ENCODE measurements at places on chromosomes 2 and 18.

DNA sequence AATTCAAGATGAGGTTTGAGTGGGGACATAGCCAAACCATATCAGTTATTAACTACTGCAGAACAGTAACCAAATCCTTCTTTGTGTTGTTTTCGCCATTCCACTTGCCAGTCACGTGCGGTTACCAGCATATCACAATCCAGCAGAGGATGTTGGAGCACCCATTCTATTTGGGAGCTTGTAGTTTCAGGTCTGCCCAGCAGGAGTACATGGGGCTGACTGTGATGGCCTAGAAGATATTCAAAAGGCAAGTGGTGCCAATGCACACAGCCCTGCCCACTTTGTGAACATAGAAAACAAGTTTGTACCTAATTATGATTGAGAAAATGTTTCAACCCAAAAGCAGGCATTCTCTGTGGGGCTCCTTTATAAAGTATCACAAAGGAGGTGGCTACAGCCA, 57.0 kb downstream of the ZNF519 start:
- peak; percentile 28 for DNase-seq

GRCh38 chr18:3219241-3219630, 532 bp downstream of the MYOM1 start:
- no peak for DNase-seq

DNA sequence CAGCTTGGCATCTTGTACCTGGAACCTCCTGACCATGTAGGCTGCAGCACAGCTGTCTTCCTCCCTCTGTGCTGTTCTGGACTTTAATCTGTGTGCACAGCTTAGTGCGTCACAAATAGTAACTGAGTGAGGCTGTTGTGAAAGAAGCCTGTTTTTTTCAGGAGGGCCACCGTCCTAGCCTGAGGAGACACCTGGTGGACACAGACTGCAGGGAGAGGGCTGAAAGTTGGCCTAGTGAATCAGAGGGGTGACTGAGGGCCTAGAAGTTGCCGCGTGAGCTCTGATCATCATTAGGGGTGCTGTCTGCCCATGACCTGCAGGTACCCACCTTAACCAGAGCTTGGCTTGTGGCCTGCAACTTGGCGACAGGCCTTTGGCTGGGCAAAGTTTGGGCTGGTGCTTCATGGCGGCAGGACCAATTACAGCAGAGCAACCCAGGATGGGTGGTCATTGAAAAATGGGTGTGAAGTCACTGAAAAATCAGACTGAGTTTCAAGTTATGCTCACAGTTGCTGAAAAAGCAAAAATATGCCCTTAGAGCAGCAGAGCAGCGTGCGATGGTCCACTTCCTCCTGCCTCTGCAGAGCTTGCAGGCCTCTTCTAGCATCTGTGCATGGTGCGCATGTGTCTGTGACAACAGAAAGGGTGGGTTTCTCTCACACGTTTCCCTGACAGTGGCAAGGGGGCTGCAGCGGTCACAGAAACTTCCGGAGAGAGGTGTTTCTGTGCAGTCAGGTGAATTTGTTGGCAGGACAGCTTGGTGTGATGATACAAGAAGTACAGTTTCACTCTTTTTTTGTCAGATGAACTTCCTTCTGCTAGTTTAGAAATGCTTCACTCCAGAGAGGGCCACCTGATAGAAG, 9.6 kb downstream of the GDF7 start:
- no peak for DNase-seq

DNA sequence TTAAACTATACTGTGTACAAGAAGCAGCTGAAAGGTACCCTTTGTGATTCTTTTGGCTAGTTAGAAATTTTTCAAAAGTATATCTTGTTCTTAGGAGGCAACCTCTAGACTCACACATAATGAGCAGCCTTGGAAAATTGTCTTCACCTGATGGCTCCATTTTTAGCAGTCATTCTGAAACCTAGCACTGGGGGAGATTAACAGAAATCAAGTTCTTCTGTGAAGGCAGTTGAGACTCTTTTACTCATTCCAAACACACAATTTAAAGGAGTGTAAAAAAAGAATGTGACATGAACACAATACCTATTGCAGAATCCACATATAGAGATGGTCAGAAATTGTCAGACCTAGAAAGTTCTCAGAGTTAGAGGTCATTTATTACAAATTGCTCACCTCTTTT, 197.7 kb downstream of the UBE2E3 start:
- DNase-seq, result no peak

GRCh38 chr2:191012845-191013681, 908 bp downstream of the STAT1 start:
- DNase-seq, result peak; percentile 11

DNA sequence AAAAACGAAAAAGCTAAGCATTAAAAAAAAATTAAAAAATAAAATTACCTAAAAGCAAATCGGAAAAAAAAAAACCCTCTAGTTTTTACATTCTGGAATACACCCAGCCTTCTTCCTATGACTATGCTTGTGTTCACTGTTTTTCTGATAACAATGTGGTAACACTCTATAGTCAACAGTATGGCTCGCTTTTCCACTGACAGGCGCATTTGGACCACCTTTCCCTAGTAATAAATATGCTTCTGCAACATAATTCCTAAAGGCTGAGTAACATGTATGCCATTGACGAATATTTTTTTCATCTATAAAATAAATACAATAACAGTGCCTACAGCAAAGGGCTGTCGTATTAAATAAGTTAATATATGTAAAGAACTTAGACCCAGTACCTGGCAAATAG, 27.9 kb downstream of the NOL10 start:
- no peak for DNase-seq

GRCh38 chr2:5497874-5498273, 194.3 kb upstream of the SOX11 start:
- DNase-seq, result no peak

- no peak for DNase-seq
Observed at GRCh38 chr2:16861530-16861929, 195.9 kb upstream of the CYRIA start.

DNA sequence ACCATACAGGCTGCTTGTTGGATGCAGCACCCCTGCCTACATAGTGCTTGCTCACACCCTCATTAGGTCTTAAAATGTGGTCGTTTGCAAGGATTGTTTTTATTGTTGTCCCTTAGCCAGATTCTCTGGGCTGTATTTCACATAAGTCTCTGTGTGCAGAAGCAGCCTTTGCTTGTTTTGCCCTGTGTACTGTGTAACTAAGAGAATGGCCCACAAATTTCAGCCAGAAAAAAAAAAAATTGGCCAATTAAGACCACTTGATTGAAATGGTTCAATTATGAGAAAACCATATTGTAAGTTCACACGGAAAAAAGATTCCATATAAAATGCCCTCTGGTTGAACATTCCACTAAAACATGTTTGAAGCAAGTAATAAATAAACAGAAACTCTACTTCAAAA, 377.1 kb upstream of the SOX11 start:
- no peak for DNase-seq

GRCh38 chr2:177628831-177629230, 236.3 kb downstream of the AGPS start:
- no peak for DNase-seq

- DNase-seq, result no peak
Observed at GRCh38 chr18:80176334-80177073, 67.4 kb downstream of the ADNP2 start.

GRCh38 chr2:122414902-122415301, 659.5 kb downstream of the TSN start:
- DNase-seq, result no peak

DNA sequence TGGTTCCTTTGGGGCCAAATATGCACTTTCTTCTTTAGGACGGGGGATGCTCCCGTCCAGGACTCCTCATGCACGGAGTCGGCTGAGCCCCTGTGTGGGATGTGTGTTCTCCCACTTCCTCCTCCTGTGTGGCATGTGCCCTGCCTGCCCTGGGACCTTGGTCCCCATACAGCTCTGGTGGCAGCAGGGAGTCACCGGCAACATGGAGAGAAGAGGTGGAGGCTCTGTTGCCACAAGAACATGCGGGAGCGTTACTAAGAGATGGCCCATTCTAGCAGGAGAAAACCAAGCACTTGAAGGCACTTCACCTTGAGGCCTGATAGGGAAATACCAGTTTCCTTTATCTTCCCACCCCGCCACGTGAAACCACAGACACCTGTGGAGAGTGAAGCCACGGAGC, 98.0 kb downstream of the DDX1 start:
- no peak for DNase-seq

- no peak for DNase-seq
Observed at GRCh38 chr2:241908686-241909420, 39.3 kb downstream of the RTP5 start.

DNA sequence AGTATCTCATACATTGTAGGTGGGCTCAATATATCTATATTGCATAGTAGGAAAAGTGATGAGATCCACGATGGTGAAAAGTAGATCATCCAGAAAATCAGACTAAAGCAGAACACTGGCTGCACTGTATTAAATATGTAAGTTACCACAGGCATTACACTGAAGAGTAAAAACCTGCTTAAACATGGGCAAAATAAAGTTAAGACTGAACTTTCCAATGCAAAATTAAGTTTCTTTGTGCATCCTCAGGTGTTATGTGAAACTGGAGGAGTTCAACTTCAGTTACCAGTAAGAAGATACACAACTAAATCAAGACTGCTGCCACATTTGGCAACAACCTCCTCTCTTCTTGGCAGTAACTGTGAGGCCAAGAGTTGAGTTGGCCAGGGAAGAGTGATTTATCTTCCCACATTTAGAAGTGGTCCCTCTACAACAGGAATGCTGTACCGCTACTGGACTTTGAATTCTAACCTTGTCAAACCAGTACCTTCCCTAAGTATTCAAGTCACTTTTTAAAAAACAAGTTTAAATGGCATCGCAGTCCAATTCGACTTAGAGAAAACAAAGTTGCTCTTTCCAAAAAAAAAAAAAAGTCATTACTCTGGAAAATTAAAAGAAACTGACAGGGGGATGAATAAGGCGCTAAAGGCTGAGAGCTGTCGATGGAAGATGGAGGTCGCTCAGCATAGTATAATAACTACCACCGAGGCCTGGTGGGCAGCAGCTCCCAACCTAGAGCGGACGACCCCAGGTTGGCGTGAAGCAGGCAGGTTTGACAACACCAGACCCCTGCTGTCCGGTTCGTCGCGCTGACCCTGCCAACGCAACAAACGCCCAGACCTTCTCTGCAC, 1.1 kb downstream of the MAP4K3 start:
- no peak for DNase-seq

DNA sequence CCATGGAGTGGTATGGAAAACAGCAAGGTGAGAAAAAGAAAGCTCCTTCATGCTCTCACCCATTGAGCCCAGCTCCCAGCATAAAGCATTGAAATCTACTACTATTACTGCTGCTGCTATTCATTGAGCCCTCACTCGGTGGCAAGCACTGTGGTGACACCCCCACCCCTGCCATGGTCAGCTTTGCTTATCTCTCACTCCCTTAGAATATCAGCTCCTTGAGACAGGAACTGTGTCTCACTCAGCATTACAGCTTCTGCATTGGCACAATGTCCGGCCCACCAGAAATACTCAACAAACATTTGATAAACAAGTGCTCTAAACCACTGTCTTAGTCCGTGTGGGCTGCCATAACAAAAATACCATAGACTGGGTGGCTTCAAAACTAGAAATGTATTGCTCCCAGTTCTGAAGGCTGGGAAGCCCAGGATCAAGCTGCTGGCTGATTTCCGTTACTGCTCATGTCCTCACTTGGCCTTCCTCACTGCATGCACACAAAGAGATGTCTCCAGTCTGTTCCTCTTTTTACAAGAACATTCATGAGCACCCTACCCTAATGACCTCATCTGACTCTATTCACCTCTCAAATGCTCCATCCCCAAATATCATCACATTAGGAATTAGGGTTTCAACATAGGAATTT, 116.3 kb downstream of the ZBTB7C start:
- DNase-seq, result no peak

DNA sequence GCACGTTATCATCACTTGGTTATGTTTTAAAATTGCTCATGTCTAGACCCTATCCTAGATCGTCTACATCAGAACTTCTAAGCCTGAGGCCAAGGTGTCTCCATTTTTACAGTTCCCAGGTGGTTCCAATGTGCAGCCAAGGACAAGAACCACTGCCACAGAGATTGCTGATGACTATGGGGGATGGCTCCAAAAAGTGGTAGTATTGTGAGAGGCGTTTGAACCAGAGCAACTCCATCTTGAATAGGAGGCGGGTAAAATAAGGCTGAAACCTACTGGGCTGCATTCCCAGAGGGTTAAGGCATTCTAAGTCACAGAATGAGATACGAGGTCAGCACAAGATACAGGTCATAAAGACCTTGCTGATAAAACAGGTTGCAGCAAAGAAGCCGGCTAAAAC, 212.6 kb upstream of the FBXO11 start:
- DNase-seq, result no peak

DNA sequence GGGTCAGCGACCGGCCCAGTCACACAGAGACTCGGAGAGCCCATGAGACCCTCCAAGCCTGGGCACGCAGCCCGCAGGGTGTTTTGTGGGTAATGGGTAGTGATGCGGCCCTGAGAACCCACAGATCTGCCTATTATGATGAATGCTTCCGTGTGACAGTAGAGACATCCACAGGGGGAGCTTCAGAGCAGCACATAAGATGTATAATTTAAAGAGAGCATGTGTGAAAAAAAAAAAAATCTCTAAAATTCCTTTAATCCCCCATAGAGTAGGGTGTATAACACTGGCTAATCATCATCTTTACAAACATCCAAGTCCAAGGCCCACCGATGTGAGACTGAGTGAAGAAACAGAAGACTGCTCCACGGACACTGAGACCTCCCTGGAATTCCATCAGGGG, 34.6 kb downstream of the BIN1 start:
- no peak for DNase-seq

Measured in GM23338 (cell line).